ENCODE measurements at places on chromosomes 1 and 21.

- no peak for DNase-seq
Measured at GRCh38 chr1:11215381-11216005, 26.3 kb downstream of the ANGPTL7 start.

GRCh38 chr1:232493869-232494268, 136.1 kb downstream of the SIPA1L2 start:
- no peak for DNase-seq

GRCh38 chr1:58991305-58991704, 207.5 kb upstream of the JUN start:
- DNase-seq: no peak

- DNase-seq: no peak
Measured at GRCh38 chr1:41486371-41487125, 2.1 kb upstream of the EDN2 start.

GRCh38 chr1:154663471-154664060, 55.6 kb upstream of the ADAR start:
- DNase-seq: no peak

DNA sequence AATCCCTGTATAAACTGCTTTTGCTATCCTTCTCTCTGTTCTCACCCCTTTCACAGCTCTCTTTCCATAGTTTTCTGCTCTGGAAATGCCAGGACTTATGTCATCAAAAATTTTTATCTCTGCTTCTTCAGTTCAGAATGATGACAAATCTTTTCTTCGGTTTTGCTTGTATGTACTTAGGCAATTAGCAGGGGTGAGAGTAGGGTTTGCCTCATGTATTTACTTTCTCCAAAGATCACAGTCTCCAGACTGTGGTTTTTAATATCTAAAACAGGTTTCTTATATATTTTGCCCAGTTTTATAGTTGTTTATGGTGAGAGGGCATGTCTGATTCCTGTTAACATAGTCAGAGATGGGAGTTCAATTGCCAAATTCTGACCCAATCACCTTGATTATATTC, 235.4 kb upstream of the LYPLAL1 start:
- no peak for DNase-seq

- DNase-seq: no peak
Measured at GRCh38 chr1:208432346-208432745, 188.2 kb upstream of the PLXNA2 start.

- no peak for DNase-seq
Measured at GRCh38 chr1:82143108-82143833, 342.5 kb downstream of the ADGRL2 start.

GRCh38 chr21:36994501-36995158, 11.9 kb upstream of the RIPPLY3 start:
- DNase-seq: no peak

DNA sequence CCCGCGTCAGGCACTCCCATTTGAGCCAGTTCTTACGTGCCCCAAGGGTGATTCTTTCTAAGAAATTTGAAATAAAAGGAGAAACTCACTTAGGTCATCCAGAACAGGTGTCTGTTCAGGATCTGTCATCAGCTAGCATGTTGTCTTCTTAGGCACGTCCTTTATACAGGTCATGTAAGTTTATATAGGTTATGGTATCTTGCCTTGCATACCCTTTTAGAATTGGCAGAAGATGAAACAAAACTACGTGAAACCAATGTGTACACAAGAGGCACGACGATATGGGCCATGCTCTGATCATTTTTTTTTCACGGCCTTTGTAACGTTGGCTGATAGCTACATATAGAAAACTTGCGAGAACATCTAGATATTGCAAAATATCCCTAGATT, 579 bp upstream of the GTF2B start:
- no peak for DNase-seq

DNA sequence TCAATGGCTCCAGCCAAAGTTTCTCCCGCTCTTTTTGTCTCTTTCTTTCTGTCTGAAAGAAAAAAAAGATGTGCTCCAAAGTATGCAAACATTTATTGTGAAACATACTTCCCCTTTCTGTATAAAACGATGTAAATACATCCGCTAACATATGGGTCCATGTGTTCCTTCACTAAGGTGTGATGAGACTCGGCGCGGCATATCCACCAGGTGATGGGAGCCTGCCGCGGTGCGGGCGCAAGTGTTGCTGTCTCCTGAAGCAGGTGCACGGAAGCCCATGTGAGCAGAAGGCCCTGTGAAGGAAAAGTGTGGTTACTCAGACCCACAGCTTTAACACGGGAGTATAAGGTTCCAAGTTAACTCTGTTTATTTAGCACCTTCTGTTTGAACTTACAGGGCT, 466.6 kb upstream of the C1orf87 start:
- DNase-seq: no peak

GRCh38 chr1:1144122-1144842, 28.4 kb upstream of the C1orf159 start:
- peak; percentile 86 for DNase-seq

DNA sequence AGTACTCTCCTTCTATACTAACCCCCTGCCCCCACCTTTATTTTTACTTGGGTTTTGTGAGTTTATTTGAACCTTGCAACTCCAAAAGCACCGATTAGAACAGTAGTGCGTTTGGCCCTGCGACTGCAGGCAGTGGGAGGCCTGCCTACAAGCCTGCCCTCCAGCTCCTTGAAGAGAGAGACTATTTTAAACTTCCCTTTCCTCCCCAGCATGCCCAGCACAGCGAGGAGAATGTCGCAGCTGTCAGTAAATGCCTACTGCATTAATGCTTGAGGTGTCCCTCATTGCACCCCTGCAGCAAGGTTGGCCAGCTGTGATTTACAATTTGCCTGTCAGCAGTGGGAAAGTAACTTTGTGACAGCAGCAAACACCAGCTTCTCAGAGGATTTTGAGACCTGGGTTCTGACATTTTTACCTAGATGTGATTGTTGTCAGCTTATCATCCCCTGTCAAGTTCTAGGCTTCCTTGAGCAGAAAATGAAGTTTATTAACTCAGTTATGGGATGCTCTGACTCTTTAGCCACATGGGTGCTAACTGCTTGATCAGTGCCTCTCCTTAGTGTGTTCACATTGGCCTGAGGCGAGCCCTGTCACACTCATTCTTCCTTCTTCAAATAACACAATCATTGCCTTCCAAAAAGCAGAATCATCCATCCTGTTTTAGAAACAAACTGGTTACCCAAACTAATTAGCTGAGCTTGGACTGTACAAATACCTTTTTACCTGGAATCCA, 170.6 kb downstream of the PDE4B start:
- DNase-seq: no peak

DNA sequence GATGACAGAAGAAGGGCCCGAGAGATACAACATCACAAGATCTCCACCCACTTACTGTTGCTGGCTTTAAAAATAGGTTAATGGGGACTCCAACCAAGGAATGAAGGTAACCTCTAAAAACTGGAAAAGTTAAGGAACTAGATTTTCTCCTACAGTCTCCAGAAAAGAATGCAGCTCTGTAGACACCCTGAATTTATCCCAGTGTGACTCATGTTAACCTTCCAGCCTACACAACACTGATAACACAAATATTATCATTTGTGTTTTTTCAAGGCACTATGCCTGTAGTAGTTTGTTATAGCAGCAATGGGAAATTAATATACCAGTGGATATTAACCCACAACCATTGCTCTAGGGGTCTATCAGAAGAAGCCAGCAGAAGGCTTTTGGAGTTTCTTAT, 730.7 kb upstream of the ZP4 start:
- no peak for DNase-seq

GRCh38 chr1:236516929-236517704, 6.7 kb upstream of the LGALS8 start:
- DNase-seq: no peak

DNA sequence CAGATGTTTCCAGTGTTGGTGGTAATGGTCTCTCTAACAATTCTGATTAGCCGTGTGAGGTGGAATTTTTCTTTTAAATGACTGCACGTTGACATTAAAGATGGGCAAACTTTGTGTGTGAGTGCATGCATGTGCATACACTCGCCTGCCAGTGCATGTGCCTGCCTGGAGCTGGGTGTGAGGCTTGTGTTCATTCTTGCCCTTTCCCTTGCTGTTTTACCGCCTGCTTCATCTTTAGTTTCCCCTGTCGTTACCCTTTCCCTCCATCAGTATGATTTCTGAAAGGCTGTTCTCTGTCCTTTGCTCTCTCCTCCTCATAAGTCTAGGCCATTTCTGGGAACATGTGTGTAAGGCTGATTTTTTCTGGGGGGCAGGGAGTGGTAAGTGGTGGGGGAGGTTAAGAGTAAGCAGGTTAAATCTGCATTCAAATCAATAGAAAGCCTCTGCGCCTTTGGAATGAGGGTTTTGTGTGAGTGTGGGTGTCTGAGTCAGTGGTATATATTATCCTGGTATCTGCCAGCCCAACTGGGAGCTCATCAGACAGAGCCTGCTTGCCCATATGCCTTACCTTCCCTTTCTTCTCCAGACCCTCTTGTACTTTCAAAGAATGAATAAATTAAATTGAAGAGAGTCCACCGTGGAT, 112.5 kb downstream of the PBX1 start:
- no peak for DNase-seq

- peak; percentile 55 for DNase-seq
Measured at GRCh38 chr1:54153535-54154439, 987 bp upstream of the CDCP2 start.

- no peak for DNase-seq
Measured at GRCh38 chr1:41738475-41738874, 180.2 kb downstream of the HIVEP3 start.

DNA sequence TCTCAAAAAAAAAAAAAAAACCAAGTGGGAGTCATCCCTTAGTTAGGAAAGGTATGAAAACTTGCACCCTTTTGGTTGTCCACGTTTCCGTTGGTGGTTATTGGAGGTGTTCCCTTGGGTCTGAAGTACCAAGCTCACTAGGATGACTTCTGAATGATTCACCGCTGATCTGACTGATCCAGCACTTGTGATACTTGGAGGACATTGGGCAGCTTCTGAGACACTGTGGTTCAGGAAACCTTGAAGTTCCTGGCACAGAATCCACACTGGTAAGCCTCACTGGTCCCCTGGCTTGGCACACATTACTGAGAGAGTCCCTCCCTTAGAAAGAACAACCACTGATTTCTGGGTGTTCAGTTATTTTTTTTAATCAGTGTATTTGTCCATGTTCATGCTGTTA, 91.9 kb downstream of the RYR2 start:
- DNase-seq: no peak

DNA sequence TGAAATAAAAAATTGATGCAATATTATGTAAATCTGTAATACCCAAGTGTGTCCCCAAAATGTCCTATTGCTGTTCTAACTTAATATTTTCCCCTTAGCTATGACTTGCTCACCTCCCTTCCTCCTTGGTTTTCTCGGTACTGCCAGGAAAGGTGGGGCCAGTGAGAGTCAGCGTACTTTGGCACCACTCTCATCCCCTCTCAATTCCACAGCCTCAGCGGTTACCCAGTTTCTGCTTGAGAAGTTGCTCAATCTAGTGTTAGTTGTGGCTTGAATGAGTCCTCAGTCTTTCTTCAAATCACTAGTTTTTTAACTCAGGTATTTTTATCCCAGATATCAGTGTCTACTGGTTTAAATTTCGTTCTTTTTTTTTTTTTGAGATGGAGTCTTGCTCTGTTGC, 32.3 kb downstream of the BCAS2 start:
- DNase-seq: no peak

- no peak for DNase-seq
Measured at GRCh38 chr1:60621368-60621851, 461.0 kb upstream of the NFIA start.

DNA sequence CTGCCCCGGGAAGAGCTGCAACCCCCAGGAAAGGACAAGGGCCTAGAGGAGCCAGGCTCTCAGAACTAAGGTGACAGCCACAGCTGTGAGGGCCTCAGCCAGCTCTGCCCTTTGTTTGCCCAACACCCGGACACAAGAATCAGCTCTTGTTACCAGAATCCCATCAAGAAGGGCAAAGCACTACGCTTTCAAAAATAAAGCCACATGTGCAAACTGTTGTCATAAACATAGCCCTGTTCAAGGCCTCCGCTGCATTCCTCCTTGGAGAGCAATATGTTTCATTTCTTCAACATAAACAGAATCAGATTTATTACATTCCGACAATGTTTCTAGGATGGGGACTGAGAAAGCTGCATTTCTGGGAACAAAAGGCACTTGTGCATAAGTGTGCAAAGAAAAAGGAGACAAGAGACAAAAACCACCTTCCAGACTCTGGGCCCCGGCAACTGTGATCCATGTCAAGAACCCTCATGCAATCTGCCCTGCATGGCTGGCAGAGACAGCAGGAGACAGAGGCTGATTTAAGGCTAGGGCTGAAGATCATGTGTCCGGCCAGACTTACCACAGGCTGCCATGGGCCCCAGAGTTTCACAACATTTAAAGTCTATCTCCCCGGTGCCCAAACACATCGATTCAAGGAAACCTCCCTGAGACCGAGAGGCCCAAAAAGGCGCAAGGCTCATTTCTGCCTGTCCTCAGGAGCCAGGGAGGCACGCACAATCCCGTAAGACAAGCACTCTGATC, 71.0 kb downstream of the SSBP3 start:
- no peak for DNase-seq

GRCh38 chr1:231970684-231971083, 344.1 kb downstream of the DISC1 start:
- DNase-seq: no peak

DNA sequence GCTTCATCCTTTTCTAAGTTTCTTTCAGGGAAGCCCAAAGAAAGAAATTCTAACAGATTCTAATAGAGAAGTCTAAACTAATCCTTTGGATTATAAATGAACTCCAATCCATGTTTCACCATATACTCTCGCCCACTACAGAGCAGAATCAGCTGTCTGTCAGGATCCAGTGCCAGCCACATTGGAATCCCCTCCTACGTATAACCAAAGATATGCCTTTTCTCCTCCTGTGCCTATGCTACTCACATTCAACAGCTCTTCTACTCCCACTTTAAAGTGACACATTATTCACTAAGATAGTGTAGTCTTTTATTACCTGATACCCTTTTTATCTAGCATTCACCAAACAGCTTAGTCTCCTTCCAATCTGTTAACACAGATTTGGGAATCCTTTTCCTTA, 3.1 kb downstream of the ETV3 start:
- DNase-seq: no peak

GRCh38 chr1:28279721-28280120, 20.4 kb downstream of the SESN2 start:
- no peak for DNase-seq

- DNase-seq: no peak
Measured at GRCh38 chr1:156698995-156699394, 6.4 kb downstream of the CRABP2 start.

GRCh38 chr1:4847711-4848110, 193.3 kb downstream of the AJAP1 start:
- no peak for DNase-seq

- DNase-seq: no peak
Measured at GRCh38 chr21:36433059-36433709, 46.7 kb downstream of the CLDN14 start.

GRCh38 chr1:17520473-17521319, 18.8 kb upstream of the ARHGEF10L start:
- peak; percentile 37 for DNase-seq

DNA sequence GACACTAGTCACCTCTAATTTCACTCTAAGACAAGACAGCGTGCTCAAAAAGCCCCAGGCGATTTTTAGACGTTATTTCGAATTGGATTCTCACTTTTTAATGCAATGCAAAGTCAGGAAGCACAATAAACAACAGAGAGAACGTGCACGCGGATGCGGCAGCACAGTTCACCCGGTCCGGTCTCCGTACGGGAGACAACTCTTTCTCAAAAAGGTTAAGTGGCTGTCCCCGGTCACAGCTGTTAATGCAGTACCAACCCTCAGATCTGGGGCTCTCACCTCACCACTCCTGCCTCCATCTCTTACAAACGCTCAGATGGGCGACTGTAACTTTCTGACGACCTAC, 1.2 kb downstream of the HP1BP3 start:
- DNase-seq: no peak

GRCh38 chr1:27117733-27118439, 37.0 kb downstream of the SLC9A1 start:
- DNase-seq: no peak
